ENCODE measurements at places on chromosomes 3 and 15.

GRCh38 chr15:67062369-67062985, 2.9 kb upstream of the SMAD3 start:
- DNase-seq = no peak

DNA sequence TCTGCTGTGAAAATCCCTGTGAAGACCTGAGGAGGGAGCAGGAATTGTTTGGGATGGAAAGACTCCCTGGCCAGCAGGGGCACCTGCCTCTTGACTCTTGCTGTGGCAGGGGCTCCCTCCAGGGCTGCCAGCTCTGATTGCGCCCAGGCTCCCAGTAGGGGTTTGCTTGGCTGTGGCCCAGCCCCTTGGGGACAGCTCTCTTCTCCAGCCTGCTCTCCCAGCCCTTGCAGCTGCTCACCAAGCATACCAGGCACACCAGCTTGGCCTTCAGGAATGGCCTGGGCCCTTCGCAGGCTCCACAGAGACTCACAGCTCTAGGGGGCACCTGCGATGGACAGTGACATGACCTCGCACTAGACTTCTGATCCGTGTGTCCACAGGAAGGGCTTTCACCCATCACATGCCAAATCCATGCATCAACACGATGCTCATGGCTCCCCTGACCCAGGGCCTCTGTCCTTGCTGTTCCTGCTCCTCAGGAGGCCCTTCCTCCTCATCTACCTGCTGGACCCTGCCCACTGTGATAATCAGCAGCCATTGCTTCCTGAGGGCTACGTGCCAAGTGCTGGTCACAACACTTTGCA, 61.8 kb downstream of the SCN5A start:
- DNase-seq = no peak

GRCh38 chr3:124887177-124887931, at the start of gene ITGB5:
Gene ITGB5 (minus strand): TSS chr3:124887365. CDS start chr3:124887000, 365 bp downstream.
- peak; percentile 83 for DNase-seq

- peak; percentile 31 for DNase-seq
Measured at GRCh38 chr3:55297706-55298105, 189.4 kb downstream of the WNT5A start.

GRCh38 chr3:63949005-63949404, 36.8 kb upstream of the SCAANT1 start:
- DNase-seq = no peak

DNA sequence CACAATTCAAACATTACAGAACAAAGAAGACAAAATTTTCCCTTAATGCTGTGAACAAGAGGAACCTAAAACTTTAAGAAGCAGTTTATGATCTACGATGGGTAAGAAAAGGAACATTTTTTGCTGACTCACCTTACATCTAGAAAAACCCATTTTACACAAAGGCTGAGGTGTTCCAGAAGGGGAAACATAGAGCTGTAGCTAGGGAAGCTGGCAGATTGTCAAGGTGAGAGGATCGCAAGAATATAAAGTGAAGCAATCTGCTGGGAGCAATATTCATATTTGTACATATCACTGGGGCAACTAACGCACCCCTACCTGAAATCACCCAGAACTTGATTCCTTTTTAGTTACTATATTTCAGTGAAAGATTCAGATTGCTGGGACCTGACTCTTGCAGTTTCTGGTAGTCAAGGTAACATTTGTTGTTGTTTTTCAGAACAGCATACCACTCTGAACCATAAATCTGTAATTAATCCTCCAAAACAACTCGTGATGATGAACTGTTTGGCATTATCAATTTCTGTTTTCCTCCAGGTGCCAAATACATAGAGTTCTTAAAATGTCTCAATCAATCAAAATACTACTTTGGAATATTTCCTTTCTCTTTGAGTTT, 184.1 kb upstream of the LRRC3B start:
- DNase-seq = no peak

DNA sequence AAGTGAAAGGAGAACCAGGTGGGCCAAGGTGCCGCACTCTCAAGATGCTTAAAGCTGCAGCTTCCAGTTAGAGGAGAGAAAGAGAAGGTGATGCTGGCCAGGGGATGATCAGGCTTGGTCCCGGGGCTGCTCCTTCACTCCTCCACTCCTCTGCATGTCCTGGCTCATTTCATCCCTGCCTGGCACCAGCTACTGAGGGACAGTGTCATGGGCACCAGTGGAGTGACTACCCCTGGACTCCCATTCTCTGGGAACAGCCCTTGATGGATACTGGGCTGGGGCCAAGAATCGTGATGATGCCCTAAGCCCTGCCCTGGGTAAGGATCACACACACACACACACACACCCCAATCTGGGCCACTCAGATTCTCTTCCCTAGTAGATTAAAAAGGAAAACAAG, 243.7 kb downstream of the UACA start:
- no peak for DNase-seq

- no peak for DNase-seq
Measured at GRCh38 chr3:119762876-119763275, 19.0 kb upstream of the NR1I2 start.

- DNase-seq = no peak
Measured at GRCh38 chr15:40554161-40554525, 10.7 kb downstream of the CCDC32 start.

DNA sequence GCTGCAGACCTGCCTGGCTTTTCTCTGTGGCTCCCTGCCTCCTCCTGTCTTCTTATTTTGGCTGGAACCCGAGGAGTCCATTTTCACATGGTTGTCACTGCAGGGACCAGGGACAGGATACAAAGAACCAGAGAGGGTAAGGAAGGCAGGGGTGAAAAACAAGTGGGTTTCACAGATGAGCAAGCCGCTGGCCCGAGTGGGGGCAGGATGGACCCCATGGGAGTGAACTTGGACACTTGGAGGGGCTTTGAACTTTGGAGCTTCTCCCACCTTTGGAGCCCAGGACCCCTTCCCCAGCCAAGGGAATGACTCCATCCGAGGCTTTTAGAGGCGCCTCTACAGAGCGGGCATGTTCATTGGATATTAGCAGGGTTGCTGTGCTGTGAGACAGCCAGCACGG, 26.9 kb upstream of the ADCY5 start:
- DNase-seq = no peak

DNA sequence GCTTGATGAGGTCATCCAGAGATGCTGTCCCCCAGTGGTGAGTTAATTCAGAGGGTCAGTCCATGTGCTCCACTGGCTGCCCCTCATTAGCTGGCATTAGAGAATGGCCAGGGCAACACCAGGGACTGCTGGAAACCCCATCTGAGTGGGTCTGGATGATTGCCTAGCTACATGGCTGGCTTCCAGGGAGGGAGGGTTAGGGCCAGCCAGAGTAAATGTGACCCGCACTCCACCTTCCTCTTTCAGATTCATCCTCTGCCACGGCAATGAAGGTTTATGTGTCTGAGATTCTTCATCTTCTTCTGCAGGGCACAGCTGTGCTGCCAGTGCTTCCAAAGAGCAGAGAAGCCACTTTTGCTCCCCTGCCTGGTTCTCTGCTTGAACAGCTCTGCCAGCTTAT, 391.9 kb downstream of the OCA2 start:
- DNase-seq = peak; percentile 61

DNA sequence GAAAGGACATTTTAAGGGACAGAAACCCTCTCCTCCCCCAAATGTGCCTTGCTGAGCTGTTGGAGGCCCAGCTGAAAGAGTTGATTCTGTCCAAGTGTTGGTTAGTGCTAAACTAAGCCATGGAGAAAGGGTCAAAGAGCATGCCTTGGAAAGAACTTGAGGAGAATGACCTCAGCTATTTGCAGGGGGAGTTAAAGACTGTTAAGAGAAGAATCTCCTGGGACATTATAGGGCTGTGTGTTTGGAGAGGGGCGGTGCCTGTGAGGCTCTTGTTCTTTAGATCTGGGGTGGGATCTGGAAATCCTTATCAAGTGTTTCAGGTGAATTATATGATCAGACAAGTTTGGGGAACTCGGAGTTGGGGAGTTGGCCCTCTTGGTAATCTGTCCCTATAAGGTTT, 13.0 kb downstream of the FNDC3B start:
- DNase-seq = no peak

DNA sequence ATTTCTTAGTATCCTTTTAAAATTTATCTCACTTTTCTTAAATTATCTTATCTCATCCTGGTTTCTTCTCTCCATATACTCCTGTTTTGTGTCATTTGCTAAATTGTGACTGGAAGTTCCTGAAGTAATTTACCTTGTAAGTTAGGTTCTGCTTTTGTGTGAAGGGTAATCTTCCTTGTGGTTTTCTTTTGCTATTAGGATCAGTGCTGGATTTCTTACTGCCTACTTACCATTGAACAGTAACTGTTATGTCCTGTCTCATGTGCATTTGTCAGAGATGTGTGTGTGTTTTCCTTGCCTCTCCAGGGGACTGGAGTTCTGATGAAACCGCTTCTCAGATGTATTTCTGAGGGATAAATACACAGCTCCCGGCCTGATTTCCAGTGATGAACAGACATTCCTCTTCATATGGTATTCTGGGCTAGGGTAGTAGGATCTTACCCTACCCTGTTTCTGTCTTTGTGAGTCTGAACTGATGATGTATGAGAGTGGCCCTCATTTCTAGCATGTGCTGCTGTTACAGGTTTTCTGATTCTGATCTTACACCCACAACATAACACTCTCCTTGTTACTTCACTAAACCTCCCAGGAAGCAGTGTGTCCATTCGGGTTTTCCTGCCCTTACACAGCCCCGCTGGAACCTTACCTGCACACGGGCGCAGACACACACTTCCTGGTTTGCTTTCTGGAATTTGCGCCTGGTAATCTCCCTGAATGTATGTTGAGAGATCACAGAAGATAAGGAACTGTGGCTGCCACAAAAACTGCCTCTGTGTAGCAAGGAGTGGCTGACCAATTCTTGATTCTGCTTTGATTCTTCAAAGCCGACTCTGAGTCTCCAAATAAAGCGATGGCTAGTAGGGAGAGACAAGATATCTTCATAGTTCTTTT, 14.7 kb downstream of the PAK2 start:
- DNase-seq = no peak

DNA sequence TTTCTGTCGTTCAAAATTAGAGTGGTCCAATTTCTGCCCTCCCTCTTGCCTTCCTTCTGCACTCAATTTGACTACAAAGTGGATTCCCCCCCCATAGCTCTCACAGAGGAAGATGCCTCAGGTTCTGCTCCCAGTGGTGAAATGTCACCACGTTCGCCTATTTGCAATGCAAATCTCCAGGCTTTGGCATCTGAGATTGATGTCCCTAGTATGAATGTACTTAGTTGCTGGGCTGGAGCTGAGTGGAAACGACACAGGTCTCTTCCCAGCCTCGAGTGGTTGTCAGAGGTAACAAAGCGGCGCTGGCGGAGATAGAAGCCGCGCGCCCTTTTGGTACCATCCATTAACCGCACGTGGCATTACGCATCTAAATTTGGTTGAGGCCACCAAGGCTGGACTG, 860.1 kb downstream of the MCTP2 start:
- DNase-seq = no peak

DNA sequence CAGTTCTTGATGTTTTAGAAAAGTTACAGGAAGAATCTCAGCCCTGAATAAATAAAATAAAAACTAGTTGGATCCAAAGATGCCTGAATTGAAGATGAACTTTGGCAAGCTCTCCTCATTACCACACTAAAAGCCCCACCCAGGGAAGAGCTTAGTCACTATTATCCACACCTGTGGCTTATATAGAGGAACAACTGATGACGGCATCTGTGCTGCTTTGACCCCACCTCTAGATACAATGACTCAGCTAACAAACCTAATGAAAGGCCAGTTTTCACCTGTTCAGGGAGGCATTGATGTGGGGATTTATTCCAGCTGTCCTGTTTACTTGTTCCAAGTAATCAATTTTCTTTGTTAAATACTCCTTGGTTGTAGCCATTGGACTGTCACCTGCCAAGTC, 604.7 kb upstream of the EPHA6 start:
- DNase-seq = no peak
